Smooth muscle cell of trachea (primary cell): ENCODE measurements at places on chromosomes 1 and 21. TPM values are rescaled to one million over a fixed set of nuclear protein-coding genes. Genes with fewer than 3 reads are reported as not detected.

The IRF6 gene
- 1.8 and 3.6 TPM in 2 replicates for total RNA-seq

The PRAMEF20 gene
- not detected in 2 replicates for total RNA-seq

The OR2G6 gene
- total RNA-seq: not detected in 2 replicates

The ETV3L gene
- total RNA-seq: not detected in 2 replicates

The HPDL gene
- total RNA-seq: 0.50 and 0.73 TPM in 2 replicates

The CA14 gene
- not detected in 2 replicates for total RNA-seq

The SELENBP1 gene
- 74.0 and 120 TPM in 2 replicates for total RNA-seq
